ENCODE measurements at places on chromosomes 5 and 9. TPM values are rescaled to one million over a fixed set of nuclear protein-coding genes. Genes with fewer than 3 reads are reported as not detected.
A peak's percentile ranks its signal among the peaks of the same experiment; 100 is the strongest.

LCN15 gene
- total RNA-seq: not detected

- no peak for DNase-seq
Observed at GRCh38 chr9:31089549-31090221, 1294.8 kb upstream of the ACO1 start.

DNA sequence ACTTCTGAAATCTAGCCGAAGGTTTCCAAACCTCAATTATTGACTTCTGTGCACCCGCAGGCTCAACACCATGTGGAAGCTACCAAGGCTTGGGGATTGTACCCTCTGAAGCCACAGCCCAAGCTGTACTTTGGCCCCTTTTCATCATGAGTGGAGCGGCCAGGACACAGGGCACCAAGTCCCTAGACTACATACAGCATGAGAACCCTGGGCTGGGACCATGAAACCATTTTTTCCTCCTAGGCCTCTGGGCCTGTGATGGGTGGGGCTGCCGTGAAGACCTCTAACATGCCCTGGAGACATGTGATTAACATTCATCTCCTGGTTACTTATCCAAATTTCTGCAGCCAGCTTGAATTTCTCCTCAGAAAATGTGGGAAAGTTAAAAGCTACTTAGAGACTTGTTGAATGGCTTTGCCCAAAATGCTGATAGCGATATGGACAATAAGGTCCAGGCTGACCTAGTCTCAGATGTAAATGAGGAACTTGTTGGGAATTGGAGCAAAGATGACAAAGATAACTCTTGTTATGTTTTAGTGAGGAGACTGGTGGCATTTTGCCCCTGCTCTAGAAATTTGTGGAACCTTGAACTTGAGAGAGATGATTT lies 34.1 kb upstream of the CPLANE1 start:
- no peak for DNase-seq

- peak; percentile 22 for DNase-seq
Observed at GRCh38 chr5:58235299-58235698, 224.6 kb downstream of the PLK2 start.

DNA sequence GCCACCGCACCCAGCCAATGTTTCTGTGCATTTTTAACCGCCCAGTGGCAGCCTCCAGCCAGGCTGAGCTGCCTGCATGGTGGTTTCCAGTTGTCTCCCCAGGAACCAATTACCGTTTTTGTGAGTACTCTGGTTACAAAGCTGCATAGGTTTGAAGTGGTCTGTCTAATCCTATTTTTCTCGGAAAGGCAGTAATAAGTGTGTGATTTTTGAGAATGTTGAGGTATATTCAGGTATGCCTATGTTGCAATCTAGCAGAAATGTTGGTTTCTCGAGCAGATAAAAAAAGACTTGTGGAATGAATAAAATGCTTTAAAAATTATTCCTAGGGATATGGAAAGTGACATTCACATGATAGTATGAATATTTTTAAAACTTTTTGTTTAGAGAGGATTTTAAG lies 41.5 kb upstream of the ANKH start:
- no peak for DNase-seq

DNA sequence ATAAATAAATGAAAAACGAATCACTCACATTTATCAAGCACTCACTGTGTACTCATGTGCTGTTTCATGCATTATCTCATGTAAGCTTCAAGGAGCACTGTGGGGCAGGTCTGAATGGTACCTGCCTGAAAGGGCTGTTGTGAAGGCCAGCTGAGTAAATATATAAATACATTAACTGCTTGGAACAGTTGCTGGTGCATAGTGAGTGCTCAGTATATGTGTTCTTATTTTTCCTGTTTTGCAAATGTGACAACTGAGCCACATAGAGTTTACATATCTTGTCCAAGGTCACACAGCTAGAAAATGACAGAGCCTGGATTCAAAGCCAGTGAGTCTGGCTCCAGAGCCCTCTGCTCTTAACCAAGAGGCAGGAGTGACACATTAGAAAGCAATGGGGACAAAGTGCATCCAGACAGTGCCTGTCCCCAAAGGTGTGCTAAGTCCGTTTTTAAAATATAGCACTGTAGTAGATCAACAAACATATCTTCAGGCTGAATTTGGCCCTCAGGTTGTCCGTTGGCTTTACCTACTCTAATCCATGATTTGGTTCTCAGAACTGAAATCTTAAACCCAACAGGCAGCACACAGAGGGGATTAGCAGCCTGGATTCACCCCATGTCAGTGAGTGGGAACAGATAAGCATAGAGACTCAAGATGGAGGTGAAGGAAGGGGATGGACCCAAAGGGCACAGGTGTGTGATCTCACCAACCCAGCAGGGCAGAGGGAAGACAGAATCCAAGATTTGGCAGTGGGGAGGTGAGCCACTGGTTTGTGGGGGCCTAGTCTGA lies 70.8 kb downstream of the WWC1 start:
- DNase-seq: no peak

Data from adrenal gland (tissue), 19 donors.